ENCODE measurements at places on chromosomes 6 and 20.

DNA sequence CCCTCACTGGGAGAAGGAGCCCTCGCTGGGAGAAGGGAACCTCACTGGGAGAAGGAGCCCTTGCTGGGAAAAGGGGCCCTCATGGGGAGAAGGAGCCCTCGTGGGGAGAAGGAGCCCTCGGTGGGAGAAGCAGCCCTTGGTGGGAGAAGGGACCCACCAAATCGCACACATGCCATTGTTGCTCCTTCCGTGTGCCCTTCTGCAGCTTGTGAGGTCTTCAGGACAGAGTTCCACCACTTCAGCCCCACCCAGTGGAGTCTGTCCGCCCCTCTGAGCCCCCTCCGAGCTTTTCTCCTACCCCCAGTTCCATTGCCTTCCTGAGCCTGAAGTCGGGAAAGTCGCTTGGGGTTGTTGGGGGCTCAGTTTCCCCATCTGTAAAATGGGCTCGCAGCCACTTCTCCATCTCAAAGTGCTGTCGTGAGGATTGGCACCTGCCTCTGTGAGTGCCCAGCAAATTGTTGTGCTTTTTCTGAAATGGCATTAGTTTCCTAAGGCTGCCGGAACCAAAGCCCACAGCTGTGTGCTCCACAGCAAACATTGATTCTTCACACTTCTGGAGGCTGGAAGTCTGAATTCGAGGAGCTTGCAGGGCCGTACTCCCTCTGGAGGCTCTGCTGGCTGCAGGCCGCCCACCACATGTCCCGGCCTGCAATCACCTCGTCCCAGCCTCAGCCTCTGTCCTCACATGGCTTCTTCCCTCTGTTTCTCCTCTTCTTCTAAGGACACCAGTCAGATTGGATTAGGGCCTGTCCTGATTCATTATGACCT, 124.7 kb upstream of the PMEPA1 start:
- no peak for DNase-seq

DNA sequence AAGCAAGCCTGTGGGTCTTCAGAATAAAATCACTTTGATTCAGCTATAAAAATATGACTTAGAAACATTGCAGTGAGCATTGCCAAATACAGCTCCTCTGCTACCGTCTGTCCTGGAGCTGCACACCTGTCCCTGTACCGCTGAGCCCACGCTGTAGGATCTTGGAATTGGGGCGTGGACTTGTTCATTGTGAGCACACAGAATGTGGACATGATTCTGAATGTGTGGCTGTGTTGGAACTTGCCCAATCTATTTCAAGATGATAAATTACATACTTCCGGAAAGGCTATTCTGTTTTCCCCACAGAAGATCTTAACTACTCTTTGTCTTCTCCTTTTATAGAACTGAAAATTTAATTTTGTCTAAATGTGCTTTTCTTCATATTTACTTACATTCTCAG, 107.3 kb downstream of the UST start:
- no peak for DNase-seq

GRCh38 chr6:4316867-4317400, 181.6 kb upstream of the ECI2 start:
- no peak for DNase-seq

DNA sequence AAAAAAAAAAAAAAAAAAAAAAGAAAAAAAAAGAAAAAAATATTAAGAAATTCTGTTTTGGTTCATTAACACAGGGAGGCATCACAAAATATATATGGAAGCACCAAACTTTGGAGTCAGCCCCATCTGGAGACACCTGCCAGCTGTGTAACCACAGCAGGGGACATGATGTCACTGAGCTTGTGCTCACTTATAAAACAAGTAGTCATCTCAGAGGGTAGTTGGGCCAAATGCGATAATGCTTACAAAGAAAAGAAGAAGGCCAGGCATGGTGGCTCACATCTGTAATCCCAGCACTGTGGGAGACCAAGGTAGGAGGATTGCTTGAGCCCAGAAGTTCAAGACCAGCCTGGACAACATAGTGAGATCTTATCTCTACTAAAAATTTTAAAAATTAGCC, 1.1 kb upstream of the BNIP5 start:
- no peak for DNase-seq

DNA sequence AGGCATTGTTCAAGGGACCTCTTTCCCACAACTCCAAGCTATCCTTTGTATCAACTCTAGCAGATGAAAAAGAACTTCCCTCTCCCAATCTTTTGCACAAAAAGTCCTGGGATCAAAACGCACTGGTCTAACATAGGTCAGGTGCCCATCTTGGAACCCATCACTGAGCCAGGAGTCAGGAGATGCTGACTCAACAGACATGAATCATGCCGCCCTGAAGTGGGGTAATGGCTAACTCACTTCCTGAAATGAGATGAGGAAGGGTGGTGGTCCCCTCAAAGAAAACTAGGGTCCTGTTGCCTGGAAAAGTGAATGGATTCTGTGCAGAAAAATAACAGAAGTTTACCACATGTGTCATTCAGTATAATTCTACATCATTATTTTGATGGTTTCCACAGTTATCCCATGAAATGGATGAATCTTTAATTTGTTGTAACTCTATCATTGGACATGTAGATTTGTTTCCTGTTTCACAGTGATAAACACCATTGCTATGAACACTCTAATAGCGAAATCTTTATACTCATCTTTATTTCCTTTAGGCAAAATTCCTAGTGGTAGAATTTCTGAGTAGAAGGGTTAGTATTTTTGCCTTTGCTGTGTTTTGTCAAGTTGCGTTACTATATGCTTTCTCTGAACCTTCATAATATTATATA, 151.3 kb downstream of the SLC16A10 start:
- DNase-seq = no peak

GRCh38 chr6:159256128-159256527, 86.9 kb downstream of the FNDC1 start:
- no peak for DNase-seq

- no peak for DNase-seq
These were observed 90.3 kb downstream of the LY86 start for GRCh38 chr6:6678811-6679210.

DNA sequence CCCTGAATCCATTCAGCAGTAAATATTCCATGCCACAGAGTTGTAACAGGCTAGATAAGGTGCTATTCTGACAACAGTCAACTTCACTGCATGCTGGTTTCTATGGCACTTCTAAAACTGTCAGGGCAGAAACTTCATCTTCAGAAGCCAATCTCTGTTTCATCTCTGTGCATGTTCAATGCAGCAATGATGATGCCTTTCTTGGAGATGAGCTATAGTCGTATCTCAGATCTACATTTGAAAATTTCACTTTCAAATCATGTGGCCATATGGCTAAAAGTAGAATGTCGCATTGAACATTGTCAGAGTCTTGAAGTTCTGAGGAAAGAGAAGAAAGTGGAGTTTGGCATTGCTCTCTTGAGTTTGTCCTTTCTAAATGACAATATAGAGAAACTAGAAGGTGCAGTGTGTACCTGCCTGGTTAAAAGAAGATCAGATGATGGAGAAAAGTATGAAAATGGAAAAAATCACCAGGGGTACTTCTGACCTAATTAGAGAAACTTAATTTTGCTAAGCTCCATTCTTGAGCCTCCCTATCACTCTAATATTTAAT, 49.0 kb upstream of the VSTM2L start:
- no peak for DNase-seq

- DNase-seq = no peak
These were observed 57.1 kb upstream of the NCOA3 start for GRCh38 chr20:47444584-47444983.

- DNase-seq = no peak
These were observed 1.3 kb upstream of the LIME1 start for GRCh38 chr20:63734946-63735858.

GRCh38 chr6:42292004-42292740, 74.5 kb upstream of the MRPS10 start:
- peak; percentile 14 for DNase-seq

DNA sequence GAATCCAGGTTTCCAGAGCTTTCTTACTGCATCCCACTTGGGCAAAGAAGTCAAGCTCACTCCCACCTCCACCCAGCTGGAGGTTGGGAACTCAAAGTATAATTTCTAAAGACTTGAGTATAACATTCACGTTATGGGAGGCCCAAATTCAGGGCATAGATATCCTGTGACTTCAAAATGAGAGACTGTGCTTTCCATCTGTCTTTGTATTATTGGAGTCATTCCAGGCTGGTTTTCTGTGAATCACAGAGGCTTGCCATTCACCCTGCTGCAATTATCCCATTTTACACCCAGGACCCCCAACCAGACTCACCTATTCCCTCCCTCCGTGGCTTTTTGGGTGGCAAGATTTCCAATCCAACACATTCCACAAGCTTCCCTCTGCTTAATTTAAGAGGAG, 19.3 kb upstream of the SRC start:
- DNase-seq = no peak

GRCh38 chr20:3407040-3407770, at the start of gene DNAAF9:
DNAAF9 (minus strand) TSS chr20:3407669; CDS start chr20:3407557, 112 bp downstream.
- no peak for DNase-seq

- DNase-seq = no peak
These were observed 17.9 kb downstream of the BPHL start for GRCh38 chr6:3136292-3137011.

DNA sequence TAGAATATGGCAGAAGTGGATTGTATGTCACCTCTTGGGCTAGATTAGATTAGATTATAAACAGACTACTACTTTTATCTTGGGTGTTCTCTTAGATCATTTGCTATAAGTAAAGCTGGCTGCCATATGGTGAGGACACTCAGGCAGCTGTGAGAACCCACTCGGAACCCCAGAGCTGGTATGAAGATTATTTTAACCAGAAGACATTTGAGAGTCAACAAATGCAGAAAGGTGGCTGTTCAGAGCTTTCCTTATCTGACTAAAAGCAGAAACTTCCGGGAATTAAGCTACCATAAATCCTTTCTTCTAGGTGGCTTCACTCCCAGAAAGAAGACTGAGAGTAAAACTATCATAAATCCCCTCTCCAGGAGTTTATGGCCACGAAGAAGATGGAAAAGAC, 91.9 kb downstream of the RNGTT start:
- DNase-seq = no peak

DNA sequence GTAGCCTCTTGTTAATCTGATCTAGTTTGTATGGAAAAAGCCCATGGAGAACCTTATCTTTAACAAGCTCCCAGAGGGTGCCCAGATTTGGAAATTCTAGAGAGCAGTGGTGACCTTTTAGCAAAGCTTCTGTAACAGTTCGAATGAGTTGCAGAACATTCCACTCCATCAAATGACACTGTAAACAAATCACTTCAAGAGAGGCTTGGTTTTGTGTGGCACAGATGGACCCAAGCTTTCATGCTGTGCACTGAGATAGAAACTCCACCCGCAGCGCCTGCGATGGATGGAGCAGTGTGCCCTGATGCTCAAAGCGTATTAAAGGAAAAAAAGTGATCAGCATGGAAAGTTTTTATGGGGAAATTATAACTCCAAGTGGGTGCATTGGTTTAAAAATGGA, 55.1 kb upstream of the ISM1 start:
- DNase-seq = no peak

- DNase-seq = no peak
These were observed 23.6 kb downstream of the PDSS2 start for GRCh38 chr6:107435798-107436197.

DNA sequence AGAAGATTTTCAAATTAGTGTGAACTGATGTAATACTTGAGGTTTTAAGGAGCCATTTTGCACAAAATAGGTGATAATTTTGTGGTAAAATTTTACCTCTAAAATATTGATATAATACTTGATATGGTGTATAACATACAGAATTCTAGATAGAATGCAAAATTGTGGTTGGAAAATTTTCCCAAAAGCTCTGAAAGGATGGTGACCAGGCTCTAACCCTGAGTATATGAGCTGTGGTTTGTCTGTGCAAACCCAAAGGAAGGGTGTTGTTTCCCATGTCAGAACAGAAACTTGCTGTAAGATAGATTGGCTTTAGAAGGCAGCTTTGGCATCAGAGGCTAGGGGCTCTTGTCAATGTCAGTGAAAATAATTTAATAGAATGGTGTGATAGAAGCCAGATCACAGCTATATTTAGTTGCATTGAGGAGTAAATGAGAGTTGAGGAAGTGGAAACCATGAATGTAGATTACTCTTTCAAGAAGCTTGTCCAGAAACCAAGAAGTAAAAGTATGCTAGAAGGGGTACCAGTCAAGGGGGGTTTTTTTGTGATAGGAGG, 257.7 kb downstream of the FARS2 start:
- DNase-seq = peak; percentile 14

GRCh38 chr20:16158090-16158975, 414.9 kb downstream of the KIF16B start:
- no peak for DNase-seq

- DNase-seq = peak; percentile 85
These were observed 42.6 kb downstream of the TTI1 start for GRCh38 chr20:37990571-37991151.

- DNase-seq = no peak
These were observed 62.4 kb downstream of the JAG1 start for GRCh38 chr20:10611357-10611756.

GRCh38 chr6:112017169-112017568, 36.7 kb upstream of the CCN6 start:
- no peak for DNase-seq

- no peak for DNase-seq
These were observed 6.5 kb downstream of the HELZ2 start for GRCh38 chr20:63567386-63568169.

- no peak for DNase-seq
These were observed 16.6 kb downstream of the ADTRP start for GRCh38 chr6:11761744-11762620.

DNA sequence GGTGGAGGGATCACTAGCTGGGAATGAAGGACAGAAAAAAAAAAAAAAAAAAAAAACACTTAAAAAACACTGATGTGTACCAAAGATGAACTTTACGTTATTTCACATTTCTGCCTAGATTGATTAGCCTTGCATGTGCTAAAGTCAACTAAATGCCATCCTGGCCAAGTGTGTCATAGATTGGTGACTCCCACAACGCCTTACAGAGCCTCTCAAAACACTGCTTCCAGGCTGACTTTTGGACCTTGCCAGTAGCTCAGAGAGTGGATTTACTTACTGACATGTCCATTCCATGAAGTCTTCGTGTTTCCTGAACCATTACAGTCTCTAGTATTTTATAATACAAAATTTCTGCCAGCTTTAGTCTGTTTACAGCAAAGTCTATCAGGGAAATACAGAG, 40.5 kb downstream of the RBL1 start:
- no peak for DNase-seq

Measured in NK-92 treated with Interleukin-12 subunit alpha and Interleukin-12 subunit beta, amount 100 ng/mL, for 24 hours (cell line).